Activated CD4-positive, alpha-beta T cell treated with anti-CD3 and anti-CD28 coated beads for 36 hours (primary cell): ENCODE measurements at places on chromosomes 1 and 21. TPM values are rescaled to one million over a fixed set of nuclear protein-coding genes. Genes with fewer than 3 reads are reported as not detected.
A peak's percentile ranks its signal among the peaks of the same experiment; 100 is the strongest.

GRCh38 chr1:226678251-226678650 lies 60.8 kb downstream of the ITPKB start:
- no peak for DNase-seq

GRCh38 chr1:240499012-240499411 lies 112.9 kb downstream of the GREM2 start:
- DNase-seq = no peak

- DNase-seq = peak; percentile 82
Observed at GRCh38 chr1:212683357-212683722, 16.3 kb downstream of the BATF3 start.

DNA sequence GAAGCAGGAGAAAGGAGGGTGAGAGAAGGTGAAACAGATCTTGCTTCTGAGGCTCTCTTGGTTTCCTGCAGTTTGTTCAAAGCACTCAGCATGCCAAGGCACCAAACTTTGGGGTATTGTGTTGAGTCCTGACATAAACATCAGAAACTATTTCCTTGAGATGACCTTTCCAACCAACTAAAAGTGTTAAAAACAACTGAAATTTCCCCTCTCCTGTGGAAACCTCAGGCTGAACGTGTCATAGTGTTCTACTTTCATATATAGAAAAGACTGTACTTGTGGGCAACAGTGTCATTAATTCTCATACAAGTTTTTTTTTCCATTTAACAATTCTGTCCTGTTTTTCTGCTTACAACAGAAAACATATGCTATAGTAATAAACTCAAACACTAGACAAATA lies 6.3 kb upstream of the LYST start:
- peak; percentile 50 for DNase-seq

DNA sequence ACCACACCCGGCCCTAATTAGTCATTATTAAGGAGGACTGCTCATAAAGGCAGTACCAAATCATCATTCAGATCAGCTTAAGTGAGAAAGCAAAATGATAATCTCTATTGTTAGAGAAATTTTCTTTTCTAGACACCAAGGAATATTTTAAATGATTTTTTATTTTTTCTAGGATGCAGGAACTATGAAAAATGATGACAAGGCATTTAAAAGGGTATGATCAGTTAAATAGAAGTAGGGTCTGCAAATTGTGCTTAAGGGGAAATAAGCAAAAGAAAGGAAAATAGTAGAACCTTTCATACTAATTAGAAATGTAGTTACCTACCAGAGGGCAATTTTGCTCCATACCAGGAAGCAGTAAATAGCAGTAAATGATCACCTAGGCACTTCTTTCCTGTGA lies 21.6 kb upstream of the TEKT2 start:
- no peak for DNase-seq

GRCh38 chr1:31811605-31812004 lies 4.2 kb downstream of the SPOCD1 start:
- DNase-seq = no peak

- DNase-seq = peak; percentile 11
Observed at GRCh38 chr1:43004587-43005459, 46.2 kb upstream of the SLC2A1 start.

- peak; percentile 35 for DNase-seq
Observed at GRCh38 chr1:17199267-17200044, 5.5 kb upstream of the PADI1 start.

DNA sequence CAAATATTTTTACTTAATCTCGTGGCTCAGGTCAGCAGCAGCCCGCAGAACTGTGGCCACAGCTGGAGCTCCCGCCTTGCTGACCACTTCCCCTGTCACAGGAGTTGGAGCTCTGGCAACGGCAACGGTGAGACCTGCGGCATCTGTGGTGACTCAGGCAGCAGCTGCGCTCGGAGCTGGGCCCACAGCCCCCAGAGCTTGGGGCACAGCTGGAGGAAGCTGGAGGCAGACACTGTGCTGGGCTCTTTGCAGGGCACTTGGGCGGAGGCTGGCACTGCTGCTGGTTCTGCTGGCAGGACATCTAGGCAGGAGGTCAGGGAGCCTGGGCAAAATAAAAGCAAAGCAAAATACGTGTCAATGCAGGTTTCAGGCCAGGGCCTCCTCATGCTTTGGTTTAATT lies at the start of gene LCE3A:
Gene LCE3A (minus strand): TSS at position 301 of the 400 bp plus-strand sequence. CDS start 0 bp downstream, at position 301.
- DNase-seq = peak; percentile 15

- no peak for DNase-seq
Observed at GRCh38 chr21:25243808-25244207, 363.5 kb downstream of the MRPL39 start.

DNA sequence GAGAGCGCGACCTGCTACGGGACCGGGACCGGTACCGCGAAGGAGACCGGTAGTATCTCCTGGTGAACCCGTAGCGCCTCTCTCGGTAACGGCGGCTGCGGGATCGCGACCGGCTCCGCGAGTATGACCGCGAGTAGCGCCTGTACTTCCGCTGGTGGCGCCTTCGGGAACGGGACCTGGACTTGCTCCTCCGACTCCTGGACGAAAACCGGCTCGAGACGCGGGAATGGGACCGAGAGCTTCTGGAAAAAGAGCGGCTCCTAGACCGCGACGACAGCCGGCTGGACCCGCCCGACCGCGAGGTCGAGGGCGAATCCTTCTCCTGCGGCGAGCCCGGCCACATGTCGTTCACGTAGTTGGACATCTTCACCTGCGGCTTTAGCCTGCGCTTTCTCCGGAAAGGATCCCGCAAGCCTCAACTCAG lies 642 bp downstream of the RSRP1 start:
- DNase-seq = peak; percentile 62

DNA sequence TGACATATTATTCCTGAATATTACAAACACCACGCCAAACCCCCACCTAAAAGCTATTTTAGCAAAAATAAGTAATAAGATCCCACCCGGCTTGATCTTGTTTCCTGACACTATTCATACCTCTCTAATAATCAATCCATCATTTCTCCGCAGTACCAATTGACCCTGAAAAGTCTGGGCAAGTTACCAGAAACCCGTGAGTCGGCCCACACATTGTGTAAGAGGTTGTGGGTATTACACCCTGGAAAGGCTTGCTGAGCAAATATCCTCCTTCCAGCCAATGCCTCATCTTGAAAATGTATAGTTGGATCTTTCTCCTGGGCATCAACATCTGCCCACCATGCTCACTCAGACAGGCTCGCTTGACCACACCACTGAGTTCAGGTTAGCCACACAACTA lies 451.0 kb downstream of the TTLL7 start:
- no peak for DNase-seq

DNA sequence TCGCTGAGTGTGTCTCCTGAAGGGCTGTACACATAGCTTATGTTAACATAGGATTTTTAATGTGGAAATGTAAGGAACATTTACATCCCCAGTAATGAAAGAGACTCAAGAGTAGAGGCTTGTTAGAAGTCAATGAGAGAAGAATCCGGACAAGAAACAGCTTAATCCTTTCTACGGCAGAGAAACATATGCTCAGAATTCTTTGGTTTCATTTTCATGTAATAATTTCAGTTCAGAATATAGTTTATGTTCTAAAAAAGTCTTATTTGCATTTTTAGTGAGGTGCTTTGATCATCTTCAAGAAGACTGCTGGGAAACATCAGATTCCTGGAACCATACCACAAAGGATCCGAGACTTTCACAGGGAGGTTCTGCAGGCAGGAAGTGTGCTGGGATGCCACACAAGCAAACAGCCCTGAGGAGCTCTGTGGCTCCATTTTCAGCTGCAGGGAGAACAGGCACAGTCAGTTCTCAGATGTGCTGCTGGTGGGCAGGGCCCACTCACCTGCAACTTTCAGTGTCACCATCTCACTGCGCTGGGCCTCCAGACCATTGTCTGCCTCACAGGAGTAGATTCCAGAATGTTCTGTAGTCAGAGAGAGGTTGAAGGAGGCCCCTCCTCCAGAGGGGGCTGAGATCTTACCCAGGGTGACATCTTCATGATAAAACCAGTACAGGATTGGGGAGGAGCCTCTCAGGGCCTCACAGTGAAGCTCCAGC lies 28.4 kb downstream of the FCRL5 start:
- peak; percentile 5 for DNase-seq

- DNase-seq = no peak
Observed at GRCh38 chr1:192860478-192861185, 51.8 kb downstream of the RGS2 start.

DNA sequence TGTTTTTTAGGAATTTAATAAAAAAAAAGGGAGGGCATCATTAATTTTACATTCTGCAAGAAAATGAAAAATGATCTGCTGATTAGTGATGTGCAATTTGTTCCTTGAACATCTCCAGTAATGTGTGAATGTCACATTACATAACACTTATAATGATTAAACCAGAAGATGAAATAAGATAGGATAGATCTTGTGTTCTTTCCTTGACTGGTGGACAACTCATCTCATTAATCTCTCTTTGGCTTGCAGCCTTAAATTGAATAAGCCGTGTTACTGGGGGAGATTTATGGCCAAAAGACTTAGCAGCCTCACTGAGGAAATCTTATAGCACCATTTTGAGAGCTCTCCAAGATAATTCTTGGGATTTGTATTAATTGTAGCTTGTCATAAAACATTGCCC lies 217.2 kb downstream of the ST6GALNAC3 start:
- no peak for DNase-seq

DNA sequence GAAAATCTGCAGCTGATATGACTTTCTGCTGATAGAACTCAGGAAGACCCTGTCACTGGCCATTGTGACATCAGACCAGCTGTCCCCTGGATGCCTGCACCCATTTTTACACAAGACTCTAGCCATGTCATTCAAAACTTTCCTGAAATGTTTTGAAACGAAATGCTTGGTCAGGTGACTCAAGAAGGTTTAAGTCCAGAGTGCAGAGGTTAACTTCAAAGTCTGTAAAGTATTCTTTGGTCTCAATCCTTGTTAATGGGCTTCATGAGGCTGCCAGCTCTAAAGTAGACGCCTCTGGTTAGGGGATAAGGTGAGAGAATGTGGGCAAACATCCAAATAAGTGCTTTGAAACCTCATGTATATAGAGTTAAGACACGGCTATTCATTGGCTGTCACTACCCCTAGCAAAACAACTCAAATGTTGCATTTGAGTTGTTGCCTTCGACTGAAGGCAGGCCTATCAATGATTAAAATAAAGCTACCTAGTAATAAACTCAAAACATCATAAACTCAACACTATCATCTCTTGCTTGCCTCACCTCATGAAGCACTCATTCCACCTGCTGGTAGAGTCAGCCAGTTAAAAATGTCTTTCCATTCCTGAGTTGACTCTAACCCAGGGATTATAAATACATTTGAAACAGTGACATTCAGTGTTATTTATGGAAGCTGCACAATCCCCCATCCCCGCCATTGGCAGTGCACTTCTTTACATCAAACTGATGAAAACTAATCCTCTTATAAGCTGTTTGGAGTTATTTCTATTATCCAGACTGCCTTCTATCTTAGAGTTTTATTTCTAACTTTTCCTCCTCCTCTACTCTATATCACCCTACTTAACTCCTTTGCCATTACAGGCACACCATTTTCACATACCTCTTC lies 26.0 kb downstream of the RABIF start:
- no peak for DNase-seq

DNA sequence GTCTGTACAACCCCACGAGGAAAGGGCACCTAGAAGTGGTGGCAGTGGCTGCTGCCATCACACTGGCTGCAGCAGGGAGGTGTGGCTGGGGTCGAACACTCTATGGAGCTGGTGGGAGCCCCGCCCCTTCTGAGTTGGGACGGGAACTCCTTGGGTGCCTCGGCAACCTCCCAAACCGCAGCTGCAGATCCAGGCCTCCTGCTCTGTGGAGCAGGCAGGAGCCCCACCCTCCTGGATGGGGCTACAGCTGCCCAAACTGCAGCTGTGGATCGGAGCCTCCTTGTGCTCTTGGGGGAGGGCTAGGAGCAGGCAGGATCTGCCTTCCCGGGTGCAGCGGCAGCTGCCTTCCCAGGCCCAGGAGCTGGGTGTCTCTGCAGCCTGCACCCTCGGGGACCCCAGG lies 38.9 kb upstream of the TARDBP start:
- DNase-seq = no peak

GRCh38 chr1:94683886-94684285 lies 136.3 kb upstream of the SLC44A3 start:
- no peak for DNase-seq

The PFKFB2 gene
- total RNA-seq = 3.1 TPM

The LRRC3 gene
- total RNA-seq = 2.7 TPM

The CHI3L1 gene
- 0.09 TPM for total RNA-seq

The PHTF1 gene
- total RNA-seq = 11.3 TPM

The IGSF9 gene
- 0.07 TPM for total RNA-seq

The TNNI3K gene
- 0.59 TPM for total RNA-seq

The FMOD gene
- total RNA-seq = 0.87 TPM
